ENCODE measurements at places on chromosomes 1 and 21.

- peak; percentile 27 for DNase-seq
Observed at GRCh38 chr1:182968151-182968741, 15.3 kb upstream of the SHCBP1L start.

DNA sequence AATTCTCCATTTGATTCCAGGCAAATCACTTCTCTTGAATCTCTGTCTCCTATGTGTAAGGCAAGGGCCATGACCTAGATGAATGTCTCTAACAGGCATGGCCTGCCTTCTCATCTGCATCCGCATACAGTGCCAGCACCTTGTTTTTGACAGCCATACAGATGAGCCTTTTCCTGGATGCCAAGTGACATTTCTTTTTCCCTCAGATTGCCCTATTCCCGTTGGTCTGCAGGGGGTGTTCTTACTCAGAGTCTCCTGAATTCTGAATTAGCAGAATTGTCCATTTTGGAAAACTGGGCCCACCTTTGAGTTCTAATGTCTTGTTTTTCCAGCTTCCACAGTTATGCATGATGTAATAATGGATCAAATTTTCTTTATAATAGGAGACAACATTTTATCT lies 88.0 kb upstream of the ADAR start:
- DNase-seq, result no peak

- no peak for DNase-seq
Observed at GRCh38 chr21:39984286-39984991, 117.2 kb downstream of the PCP4 start.

DNA sequence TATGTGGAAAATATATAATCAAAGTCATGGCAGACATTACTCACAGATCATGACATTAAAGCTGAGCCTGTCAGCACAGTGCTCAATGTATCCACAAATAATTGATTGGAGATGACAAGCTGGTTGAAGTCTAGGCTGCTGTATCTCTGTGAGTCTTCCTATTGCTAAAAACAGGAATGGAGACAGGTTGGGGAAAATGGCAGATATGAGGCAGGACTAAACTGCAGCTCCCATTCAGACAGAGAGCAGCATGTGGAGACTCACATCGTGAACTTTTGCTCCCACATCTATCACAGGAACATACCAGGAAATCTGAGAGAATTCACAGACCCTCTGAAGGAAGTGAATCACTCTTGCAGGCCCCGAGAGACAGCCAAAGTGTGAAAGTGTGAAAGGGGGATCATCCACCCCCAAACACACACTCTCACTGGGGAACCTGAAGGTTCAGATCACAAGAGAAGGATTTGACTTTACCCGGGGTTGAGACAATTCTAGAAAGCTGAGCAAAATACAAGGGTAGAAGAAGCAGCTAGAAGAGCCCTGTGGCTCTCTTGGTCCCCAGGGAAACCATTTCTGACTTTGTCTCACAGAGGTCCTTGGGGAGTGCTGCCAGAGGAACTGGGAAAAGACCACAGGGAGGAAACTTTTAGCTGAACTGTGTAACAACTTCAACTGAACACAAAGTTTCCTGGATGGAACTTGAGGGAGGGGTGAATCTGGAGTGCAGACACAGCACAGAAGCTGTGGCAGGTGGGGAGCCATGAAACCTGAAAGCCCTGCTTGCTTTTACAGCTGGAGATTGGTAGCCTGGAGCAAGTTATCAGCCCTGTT lies 173.4 kb downstream of the S1PR1 start:
- DNase-seq, result no peak

- no peak for DNase-seq
Observed at GRCh38 chr1:227066999-227067398, 126.9 kb downstream of the COQ8A start.

GRCh38 chr21:42409366-42409765 lies 5.7 kb downstream of the UBASH3A start:
- no peak for DNase-seq

GRCh38 chr1:8448911-8449661 lies 131.2 kb downstream of the SLC45A1 start:
- no peak for DNase-seq

- peak; percentile 49 for DNase-seq
Observed at GRCh38 chr1:109214695-109215623, 1.2 kb downstream of the SARS1 start.

GRCh38 chr1:230186003-230186863 lies 119.2 kb downstream of the GALNT2 start:
- peak; percentile 45 for DNase-seq

GRCh38 chr1:175427625-175428024 lies 235.0 kb upstream of the KIAA0040 start:
- DNase-seq, result no peak

- no peak for DNase-seq
Observed at GRCh38 chr1:203932556-203932955, 71.2 kb downstream of the SNRPE start.

DNA sequence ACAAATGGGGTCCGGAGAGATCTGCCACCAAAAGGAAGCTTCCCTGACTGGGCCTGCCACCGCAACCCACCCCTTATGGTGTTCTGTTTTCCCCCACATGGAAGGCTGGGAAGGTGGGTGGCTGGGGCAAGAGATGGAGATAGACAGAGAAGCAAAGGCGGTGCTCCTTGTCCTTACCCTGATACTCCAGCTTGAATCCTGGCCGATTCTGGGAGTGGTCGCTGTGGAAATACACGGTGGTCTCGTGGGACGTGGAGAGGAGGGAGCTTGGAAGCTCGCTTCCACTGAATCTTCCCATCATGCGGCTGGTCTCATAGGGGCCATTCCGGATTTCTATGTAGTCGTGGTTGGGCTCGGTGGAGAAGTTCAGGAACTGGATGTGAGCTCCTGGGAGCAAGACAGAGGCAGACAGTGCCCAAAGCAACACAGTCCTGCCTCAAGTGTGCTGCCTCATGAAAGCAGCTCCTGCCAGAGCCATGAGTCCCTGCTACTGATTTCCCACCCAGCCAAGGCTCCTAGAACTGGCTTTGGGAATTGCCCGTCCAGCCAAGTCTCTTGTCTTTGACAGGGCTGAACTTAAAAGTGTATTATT lies 138.5 kb downstream of the ZSCAN20 start:
- no peak for DNase-seq

DNA sequence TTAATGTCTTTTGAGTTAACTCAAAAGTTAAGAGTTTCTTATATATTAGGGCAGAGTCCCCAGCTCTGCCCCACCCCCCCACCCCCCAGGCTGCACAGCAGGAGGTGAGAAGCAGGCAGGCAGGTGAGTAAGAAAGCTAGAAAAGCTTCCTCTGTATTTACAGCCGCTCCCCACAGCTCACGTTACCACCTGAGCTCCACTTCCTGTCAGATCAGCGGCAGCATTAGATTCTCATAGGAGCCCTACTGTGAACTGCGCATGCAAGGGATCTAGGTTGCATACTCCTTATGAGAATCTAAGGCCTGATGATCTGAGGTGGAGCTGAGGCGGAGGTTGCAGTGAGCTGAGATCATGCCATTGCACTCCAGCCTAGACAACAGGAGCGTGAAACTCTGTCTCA lies 81.9 kb downstream of the SIM2 start:
- DNase-seq, result no peak

- no peak for DNase-seq
Observed at GRCh38 chr1:83516369-83516768, 482.6 kb downstream of the TTLL7 start.

GRCh38 chr1:203273869-203274602 lies 31.3 kb upstream of the BTG2 start:
- no peak for DNase-seq

- DNase-seq, result no peak
Observed at GRCh38 chr1:119635811-119636390, 12.2 kb downstream of the ZNF697 start.

- DNase-seq, result no peak
Observed at GRCh38 chr1:59014827-59015226, 231.0 kb upstream of the JUN start.

GRCh38 chr1:197695961-197696360 lies 79.3 kb downstream of the DENND1B start:
- DNase-seq, result no peak

DNA sequence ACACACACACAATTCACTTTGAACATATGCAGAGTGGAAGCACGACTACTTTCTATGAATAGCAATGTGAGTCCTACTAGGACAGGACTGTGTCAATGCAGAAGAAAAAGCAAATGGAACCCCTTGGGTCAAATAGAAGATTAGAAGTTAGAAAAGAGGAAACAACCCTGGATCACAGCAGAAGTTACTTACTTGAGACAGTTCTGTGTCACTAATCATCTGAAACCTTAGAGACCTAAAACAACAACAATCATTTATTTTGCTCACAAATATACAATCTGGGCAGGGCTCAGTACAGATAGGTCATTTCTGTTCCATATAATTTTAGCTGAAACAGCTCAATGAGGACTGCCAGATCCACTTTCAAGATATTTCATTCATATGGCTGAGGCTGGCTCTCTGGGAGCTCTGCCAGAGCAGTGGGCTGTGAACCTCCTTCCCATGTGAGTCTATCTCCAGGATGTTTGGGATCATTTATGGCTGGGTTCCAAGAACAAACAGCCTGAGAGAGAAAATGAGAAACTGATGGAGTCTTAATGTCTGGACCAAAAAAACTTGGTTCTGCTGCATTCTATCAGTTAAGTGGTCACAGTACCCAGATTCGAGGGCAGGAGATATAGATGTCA lies 42.5 kb upstream of the IL10 start:
- DNase-seq, result peak; percentile 74

DNA sequence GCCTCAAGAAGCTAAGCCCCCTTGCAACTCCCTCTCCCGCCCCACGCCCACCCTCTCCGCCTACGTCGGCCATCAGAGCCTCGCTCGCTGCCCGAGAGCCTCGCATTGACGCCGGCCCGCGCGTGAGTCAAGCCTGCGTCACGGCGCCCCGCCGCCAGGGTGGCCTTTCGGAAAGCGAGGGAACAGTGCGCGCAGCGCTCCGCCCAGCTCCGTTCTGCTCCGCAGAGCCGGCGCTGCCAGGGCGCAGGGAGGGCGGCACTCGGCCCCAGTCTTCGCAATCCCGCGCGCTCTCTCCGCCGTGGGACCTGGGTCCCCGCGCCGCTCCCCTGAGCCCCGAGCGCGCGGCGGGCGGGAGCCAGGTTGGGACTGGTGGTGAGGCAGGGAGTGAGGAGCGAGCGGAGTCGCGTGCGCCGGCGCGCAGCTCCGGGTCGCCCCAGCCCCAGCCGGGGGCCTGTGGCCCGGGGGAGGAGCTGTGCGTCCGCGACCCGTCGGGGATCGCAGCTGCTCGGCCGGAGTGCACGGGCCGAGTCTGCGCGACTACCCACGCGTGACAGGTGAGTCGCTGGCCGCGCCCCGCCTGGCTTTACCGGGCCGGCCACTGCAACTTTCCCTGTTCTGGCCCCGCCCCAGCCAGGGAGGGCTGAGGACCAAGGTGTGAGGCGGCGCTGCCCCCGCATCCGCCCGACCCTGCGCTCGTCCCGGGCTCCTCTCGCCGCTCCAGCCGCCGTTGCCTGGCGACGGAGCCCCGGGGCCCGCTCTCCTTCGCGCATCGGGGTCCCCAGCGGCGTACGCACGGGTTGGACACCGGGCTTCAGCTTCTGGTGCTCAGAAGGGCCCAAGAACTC lies at the start of gene SLC6A17:
TSS of gene SLC6A17 (plus strand) at position 165 of the 845 bp plus-strand sequence. CDS start 16,436 bp downstream, outside the sequence.
- peak; percentile 21 for DNase-seq

DNA sequence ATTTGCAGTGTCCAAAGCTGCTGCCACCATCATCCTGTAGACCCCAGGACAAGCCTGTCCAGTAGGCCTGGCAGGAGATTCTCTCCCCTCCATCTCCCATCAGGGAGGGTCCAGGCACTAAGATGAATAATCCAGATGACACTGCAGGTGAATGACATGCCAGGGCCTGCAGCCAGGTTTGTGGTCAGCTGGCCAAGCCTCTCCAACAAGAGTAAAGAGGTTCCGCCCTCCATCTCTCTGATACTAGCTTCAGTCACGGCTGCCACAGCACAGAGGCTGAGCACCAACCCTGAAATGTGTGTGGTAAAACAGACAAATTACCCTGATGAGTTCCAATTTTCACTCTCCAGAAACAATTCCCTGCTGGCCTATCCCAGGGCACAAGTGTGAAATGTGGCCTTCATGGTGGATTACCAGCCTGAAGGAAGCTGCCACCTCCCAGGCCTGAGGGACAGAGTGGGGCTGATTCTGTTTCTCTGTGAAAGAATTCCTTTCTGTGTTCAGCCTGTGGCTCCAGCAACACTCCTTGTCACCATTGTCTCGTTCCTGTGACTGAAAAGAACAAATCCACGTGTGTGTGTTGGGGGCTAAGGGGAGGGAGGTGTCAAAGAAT lies 19.9 kb upstream of the LHX4 start:
- no peak for DNase-seq

DNA sequence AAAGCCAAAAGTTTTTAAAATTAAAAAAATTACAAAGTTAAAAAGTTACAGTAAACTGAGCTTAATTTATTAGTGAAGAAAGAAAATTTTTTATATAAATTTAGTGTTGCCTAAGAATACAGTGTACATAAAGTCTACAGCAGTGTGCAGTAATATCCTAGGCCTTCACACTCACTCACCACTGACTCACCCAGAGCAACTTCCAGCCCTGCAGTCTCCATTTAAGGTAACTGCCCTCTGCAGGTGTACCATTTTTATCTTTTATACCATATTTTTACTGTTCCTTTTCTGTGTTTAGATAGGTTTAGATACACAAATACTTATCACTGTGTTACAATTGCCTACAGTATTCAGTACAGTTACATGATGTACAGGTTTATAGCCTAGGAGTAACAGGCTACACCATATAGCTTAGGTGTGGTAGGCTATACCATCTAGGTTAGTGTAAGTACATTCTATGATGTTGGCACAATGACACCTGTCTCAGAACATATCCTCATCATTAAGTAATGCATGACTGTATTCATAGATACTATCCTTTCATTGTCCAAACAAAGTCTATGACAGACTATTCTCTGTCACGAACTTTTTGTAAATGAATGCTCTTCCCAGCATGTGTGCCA lies 78.6 kb upstream of the PBX1 start:
- DNase-seq, result peak; percentile 17

- DNase-seq, result no peak
Observed at GRCh38 chr1:163145435-163145834, 57.3 kb downstream of the RGS5 start.

DNA sequence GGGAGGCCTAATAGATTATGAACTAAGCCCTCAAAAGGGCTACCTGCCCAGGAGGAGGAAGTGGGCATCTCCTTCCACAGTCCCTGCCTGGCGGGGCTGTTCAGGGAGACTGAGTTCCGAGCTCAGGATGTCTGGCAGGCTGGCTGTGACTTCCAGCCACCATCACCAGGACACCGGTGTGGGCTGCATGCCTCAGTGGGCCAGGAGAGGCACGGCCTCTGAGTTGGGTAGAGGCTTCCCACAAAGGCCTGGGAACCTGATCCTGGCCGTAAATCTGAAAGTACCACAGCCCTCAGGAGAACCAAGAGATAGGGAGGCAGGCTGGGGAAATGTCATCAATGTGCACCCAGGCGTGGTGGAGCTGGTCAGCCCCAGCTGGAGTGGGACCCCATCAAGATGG lies 29.1 kb downstream of the NTPCR start:
- no peak for DNase-seq

DNA sequence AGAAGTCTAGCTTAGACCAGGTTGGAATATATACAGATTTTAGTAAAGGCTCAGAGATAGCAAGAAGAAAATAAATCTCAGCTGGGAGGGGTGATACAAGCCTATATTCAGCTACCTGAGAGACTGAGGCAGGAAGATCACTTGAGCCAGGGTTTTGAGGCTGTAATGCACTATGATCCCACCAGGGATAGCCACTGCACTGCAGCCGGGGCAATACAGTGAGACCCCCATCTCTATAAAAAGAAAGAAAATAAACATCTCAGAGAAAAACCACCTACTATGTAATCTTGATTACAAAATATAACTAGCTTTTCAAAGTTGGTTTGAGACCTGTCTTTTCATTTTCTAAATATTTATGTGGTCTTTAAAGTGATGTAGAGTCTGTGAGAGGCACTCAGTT lies 47.7 kb downstream of the IL23R start:
- DNase-seq, result no peak

GRCh38 chr1:8263791-8264190 lies 54.1 kb upstream of the SLC45A1 start:
- no peak for DNase-seq

Data from kidney glomerular epithelial cell (primary cell).